ENCODE measurements at places on chromosomes 13 and 19. TPM values are rescaled to one million over a fixed set of nuclear protein-coding genes. Genes with fewer than 3 reads are reported as not detected.
A peak's percentile ranks its signal among the peaks of the same experiment; 100 is the strongest.

The ZNF30 gene
- total RNA-seq = 1.9 TPM

The MPV17L2 gene
- 11.2 TPM for total RNA-seq

The PRR22 gene
- 4.5 TPM for total RNA-seq

The HNRNPM gene
- 220 TPM for total RNA-seq

The F2RL3 gene
- not detected for total RNA-seq

The RNF113B gene
- not detected for total RNA-seq

The TUBA3C gene
- total RNA-seq = not detected

The ZNF541 gene
- not detected for total RNA-seq

The KLK12 gene
- not detected for total RNA-seq

The C19orf18 gene
- total RNA-seq = not detected

The ZSCAN4 gene
- total RNA-seq = not detected

- H3K27ac ChIP-seq = no peak overlapping the region
- peaks cover 28% of the 10 kb centered on the region for H3K4me1 ChIP-seq
- H3K27me3 ChIP-seq = peaks cover 14% of the 10 kb centered on the region
- DNase-seq = no peak
- H3K36me3 ChIP-seq = no peaks in the 10 kb centered on the region
- H3K4me3 ChIP-seq = no peak overlapping the region
These were observed 6.8 kb upstream of the GRIN3B start for GRCh38 chr19:993361-993830.

- peaks cover 40% of the 10 kb centered on the region for H3K27me3 ChIP-seq
- no peak overlapping the region for H3K27ac ChIP-seq
- no peak overlapping the region for H3K4me3 ChIP-seq
- H3K36me3 ChIP-seq = no peaks in the 10 kb centered on the region
- no peaks in the 10 kb centered on the region for H3K4me1 ChIP-seq
These were observed 51.6 kb downstream of the ZNF146 start for GRCh38 chr19:36266375-36266961.

DNA sequence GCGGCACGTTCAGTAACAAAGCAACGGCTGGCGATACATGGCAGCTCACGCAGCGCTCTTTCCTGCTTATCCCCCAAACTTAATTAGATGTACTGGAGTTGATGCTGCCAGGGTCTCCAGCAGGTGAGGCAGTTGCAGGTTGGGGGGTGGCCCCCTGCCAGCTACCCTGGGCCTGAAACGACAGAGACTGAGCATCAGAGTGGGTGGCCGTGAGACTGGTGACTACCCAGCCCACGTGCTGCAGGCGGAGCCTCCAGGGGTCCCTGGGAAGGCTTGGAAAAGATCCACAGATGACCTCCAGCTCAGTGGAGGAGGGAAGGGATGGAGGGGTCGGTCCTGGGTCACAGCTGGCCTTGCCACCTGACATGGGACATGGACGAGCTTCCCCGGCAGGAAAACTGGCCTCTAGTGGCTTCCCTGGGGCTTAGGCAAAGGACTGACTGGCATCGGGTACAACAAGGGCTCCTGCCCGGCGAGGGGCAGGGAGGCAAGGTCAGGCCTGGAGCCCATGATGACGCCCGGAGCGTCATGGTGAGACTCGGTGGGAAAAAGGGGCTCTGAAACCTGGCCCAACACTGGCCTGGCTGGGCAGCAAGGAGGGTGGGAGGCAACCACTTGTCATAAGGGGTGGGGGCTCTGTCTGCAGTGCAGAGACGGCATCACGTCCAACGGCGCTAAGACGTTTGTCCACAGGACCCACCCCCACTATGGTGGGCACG lies 24.0 kb downstream of the CILP2 start:
- no peaks in the 10 kb centered on the region for H3K27me3 ChIP-seq
- no peak overlapping the region for H3K4me3 ChIP-seq
- no peaks in the 10 kb centered on the region for H3K36me3 ChIP-seq
- no peak overlapping the region for H3K27ac ChIP-seq

DNA sequence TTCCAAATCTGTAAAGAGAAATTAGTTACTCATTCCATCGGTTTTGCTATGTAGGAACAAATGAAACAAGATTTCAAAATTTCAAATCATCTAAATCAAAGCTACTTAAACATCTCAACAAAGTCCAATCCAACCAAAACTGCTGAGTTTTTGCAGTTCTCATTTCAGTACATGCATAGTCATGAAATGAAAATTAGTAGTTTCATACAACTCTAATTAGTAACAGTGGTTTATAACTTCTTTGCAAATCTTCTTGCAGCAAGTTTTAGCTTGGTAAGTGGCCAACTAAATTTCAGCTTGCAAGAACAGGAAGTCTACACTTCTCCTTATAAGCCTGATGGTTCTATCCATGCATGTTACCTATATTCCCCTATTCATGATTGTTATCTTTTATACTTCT lies 75.6 kb downstream of the SPRY2 start:
- DNase-seq = no peak
- no peak overlapping the region for H3K4me3 ChIP-seq
- H3K27me3 ChIP-seq = no peaks in the 10 kb centered on the region
- no peaks in the 10 kb centered on the region for H3K36me3 ChIP-seq

DNA sequence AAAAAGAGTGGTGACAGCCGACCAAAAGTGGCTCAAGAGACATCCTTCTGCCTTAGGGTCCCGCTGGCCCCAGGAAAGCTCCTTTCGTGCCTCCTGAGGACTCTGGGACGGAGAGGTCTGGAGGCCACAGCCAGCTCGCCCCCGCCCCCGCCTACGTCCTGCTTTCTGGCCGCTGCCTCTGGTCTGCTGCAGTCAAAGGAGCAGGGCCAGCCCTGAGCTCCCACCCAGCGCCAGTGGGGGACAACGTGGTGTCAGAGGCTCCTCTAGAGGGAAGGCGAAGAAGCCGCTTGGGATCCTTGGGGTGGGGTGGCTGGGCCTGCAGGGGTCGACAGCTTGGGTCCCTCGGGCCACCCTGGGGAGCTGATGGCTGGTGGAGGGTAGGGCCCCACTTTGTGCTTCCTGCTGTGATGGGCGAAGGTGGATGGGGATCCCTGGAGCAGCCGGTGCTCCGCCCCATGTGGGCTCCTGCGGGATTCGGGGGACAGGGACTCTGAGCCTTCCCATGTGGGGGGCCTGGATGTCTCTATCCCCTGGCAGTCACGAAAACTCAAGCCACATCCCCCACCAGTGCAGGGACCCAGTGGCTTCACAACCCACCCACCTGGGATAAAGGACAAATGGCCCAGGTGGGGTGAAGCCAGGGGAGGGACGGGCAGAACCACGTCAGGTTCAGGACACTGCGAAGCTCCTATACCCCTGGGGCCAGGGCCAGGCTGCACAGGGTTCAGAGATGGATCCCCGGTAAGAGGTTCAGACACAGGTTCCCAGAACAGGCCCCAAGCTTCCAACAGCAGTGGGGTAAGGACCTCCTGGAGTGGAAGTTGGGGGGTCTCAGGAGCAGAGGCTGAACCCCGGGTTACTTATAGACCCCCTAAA lies 9.0 kb upstream of the DIRAS1 start:
- DNase-seq = no peak
- no peak overlapping the region for H3K27ac ChIP-seq
- H3K4me3 ChIP-seq = no peak overlapping the region
- no peaks in the 10 kb centered on the region for H3K27me3 ChIP-seq

DNA sequence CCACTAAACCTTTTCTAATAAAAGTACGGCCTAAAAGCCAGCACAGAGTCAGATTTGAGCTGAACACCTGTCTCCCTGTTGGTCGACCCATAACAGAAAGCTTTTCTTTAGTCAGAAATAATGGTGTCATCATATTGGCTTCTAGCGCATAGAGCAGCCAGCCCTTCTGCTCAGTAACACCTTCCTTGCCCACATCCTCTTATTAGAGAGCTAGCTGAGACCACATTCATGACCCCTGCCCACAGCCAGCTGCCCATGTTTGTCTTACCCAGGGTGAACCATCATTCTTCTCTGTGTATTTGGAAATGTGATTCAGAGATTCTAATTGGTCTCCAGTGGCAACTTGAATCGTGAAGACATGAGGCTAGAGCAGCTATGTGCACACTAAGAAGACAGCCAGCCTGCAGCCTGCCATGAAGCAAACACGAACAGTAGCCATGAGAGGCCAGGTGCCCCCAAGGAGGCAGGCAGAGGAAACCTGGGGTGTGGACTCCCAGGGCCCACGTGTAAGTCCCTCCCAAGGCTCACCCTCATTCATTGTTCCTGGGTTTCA lies 82.3 kb upstream of the PDCD5 start:
- H3K4me3 ChIP-seq = no peak overlapping the region
- no peak for DNase-seq
- H3K36me3 ChIP-seq = no peaks in the 10 kb centered on the region
- H3K27me3 ChIP-seq = peaks cover 67% of the 10 kb centered on the region

- no peak overlapping the region for H3K4me3 ChIP-seq
- H3K27ac ChIP-seq = no peak overlapping the region
- no peaks in the 10 kb centered on the region for H3K27me3 ChIP-seq
- H3K36me3 ChIP-seq = no peaks in the 10 kb centered on the region
- no peak for DNase-seq
- H3K4me1 ChIP-seq = no peaks in the 10 kb centered on the region
These were observed 2.2 kb downstream of the CERS1 start for GRCh38 chr19:18893587-18894253.

DNA sequence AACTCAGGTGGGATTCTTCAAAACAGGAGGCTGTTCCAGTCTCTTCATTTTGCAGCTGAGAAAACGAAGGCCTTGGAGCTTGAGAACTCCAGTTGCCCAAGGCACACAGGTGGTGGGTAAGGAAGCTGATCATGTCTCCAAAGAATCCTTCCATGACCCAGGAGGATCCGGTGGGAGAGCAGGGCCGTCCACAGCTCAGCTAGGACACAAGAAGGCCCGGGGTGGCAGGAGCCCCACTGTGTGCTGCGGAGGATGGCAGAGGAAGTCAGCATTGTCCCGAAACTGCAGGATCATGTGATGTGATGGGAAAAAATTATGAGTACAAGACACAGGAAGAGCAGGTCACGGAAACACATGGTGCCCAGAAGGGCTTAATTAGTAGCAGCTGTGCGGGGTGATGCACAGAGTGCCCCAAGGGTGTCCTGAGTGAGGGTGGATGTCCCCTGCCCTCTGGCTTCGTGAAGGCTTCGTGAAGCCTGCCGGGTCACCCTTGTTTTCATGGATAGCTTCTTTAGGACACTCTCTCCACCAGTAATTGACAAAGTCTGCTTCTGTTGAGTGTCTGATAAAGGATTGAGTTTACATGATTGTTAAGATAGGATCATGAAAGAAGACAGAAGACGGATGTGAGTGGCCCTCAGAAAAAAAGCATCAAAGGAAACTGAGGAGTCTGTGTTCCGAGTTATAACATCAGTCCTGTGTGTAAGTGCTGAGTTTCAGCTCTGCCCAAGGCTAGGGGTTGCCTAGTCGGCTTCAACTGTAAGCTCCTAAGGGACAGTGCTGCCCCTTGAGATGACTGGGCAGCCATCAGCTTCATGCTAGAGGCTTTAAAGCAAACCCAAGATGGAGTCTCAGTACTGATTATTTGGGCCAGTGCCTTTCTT lies 33.8 kb upstream of the SACS start:
- DNase-seq = no peak
- no peaks in the 10 kb centered on the region for H3K4me1 ChIP-seq
- H3K27me3 ChIP-seq = peaks cover 26% of the 10 kb centered on the region

- no peak overlapping the region for H3K4me3 ChIP-seq
- H3K36me3 ChIP-seq = no peaks in the 10 kb centered on the region
- no peaks in the 10 kb centered on the region for H3K27me3 ChIP-seq
- peaks cover 71% of the 10 kb centered on the region for H3K4me1 ChIP-seq
- no peak for DNase-seq
These were observed 40.4 kb downstream of the ATP11A start for GRCh38 chr13:112730157-112730671.

GRCh38 chr19:51111606-51112005 lies 3.4 kb upstream of the CTU1 start:
- no peak overlapping the region for H3K27ac ChIP-seq

DNA sequence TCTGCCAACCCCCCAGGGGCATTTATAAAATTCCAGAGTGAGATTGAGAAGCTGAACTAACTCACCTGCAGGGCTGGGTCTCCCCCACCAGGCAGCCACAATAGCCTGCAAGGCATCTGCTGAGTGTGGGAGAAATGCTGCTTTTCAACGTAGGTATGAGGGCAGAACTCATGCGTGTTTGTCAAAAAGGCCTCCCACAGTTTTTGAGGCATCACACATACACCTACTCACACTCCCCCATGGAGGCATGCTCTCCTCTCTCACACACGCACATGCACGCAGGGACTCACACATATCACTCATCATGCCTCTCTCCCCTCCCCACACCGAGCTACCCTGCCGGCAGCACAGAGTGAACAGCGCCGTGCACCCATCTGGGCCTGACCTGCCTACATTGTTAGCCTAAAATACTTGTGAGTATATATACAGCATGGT lies 390.5 kb downstream of the FGF9 start:
- H3K4me1 ChIP-seq = no peaks in the 10 kb centered on the region
- no peak for DNase-seq
- peaks cover 25% of the 10 kb centered on the region for H3K27me3 ChIP-seq
- H3K27ac ChIP-seq = no peak overlapping the region
- no peaks in the 10 kb centered on the region for H3K36me3 ChIP-seq

GRCh38 chr13:78520425-78520824 lies 82.9 kb downstream of the POU4F1 start:
- H3K27ac ChIP-seq = no peak overlapping the region
- H3K36me3 ChIP-seq = no peaks in the 10 kb centered on the region
- no peaks in the 10 kb centered on the region for H3K27me3 ChIP-seq
- no peak for DNase-seq
- H3K4me3 ChIP-seq = no peak overlapping the region
- no peaks in the 10 kb centered on the region for H3K4me1 ChIP-seq

- no peak overlapping the region for H3K4me3 ChIP-seq
- H3K4me1 ChIP-seq = no peaks in the 10 kb centered on the region
- H3K27me3 ChIP-seq = no peaks in the 10 kb centered on the region
- no peaks in the 10 kb centered on the region for H3K36me3 ChIP-seq
- no peak overlapping the region for H3K27ac ChIP-seq
These were observed 552.4 kb downstream of the GPC5 start for GRCh38 chr13:91950803-91951202.

GRCh38 chr13:60143775-60144174 lies 20.0 kb downstream of the DIAPH3 start:
- 0 out of 2 replicates have a peak, but pooled peaks cover 7% of the 10 kb centered on the region for H3K4me1 ChIP-seq
- no peaks in the 10 kb centered on the region for H3K27me3 ChIP-seq
- H3K4me3 ChIP-seq = no peak overlapping the region
- DNase-seq = peak; percentile 48
- H3K36me3 ChIP-seq = 0 out of 2 replicates have a peak, but pooled peaks cover 3% of the 10 kb centered on the region

- no peaks in the 10 kb centered on the region for H3K4me1 ChIP-seq
- no peak overlapping the region for H3K27ac ChIP-seq
- no peaks in the 10 kb centered on the region for H3K27me3 ChIP-seq
- peaks cover 20% of the 10 kb centered on the region for H3K36me3 ChIP-seq
- DNase-seq = no peak
These were observed 28.1 kb upstream of the ZNF527 start for GRCh38 chr19:37342753-37343152.

GRCh38 chr13:106689906-106690305 lies 122.0 kb upstream of the ARGLU1 start:
- DNase-seq = no peak
- no peak overlapping the region for H3K27ac ChIP-seq
- peaks cover 11% of the 10 kb centered on the region for H3K4me1 ChIP-seq
- no peaks in the 10 kb centered on the region for H3K36me3 ChIP-seq

DNA sequence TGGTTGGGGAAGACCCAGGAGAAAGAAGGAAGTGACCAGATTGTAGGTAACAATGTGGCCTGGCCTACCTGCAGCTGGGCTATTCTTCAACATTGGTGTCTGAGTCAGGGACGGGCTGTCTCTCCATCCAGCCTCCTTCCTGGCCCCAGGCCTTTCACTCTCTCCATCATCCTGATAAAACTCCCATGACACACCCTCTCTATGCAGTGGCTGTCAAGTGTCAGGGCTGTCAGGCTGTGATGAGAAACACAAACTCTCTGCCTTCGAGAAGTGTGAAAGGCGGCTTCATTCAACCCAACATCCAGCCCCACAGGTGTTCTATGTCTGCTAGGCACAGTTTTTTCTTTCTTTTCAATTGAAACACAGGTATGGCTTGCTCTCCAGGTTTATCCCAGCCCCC lies 153.3 kb upstream of the VSTM2B start:
- DNase-seq = no peak
- peaks cover 77% of the 10 kb centered on the region for H3K27me3 ChIP-seq
- H3K36me3 ChIP-seq = no peaks in the 10 kb centered on the region
- no peak overlapping the region for H3K27ac ChIP-seq
- H3K4me1 ChIP-seq = no peaks in the 10 kb centered on the region
